ENCODE measurements at places on chromosomes 7 and 10.

DNA sequence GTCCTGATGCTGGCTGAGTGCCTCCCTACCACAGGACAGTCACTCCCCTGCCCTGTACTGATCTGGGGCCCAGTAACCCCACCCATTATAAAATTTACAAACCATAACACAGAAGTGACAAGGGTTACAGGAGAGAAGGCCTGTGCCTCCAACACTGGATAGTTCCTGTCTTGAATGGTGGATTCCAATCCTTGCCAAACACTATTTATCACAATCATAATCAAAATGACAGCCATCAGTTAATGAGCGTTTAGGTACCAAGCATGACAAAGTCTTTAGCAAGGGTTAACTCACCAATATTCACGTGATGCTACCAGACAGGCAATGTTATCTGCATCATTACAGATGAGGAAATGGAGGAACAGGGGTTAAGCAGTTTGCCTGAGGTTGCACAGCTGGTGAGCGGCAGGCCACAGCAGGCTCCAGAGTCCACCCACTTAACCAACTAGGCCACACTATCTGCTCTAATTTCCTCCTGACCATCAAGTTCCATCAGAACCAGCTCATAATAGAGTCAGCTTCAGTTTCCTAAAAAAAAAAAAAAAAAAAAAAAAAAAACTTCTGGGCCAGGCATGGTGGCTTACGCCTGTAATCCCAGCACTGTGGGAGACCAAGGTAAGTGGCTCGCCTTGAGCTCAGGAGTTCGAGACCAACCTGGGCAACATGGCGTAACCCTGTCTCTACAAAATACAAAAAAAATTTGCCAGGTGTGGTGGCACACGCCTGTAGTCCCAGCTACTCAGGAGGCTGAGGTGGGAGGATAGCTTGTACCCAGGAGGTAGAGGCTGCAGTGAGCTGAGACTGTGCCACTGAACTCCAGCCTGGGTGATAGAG is 14.2 kb downstream of the PDLIM1 start:
- DNase-seq, result no peak

DNA sequence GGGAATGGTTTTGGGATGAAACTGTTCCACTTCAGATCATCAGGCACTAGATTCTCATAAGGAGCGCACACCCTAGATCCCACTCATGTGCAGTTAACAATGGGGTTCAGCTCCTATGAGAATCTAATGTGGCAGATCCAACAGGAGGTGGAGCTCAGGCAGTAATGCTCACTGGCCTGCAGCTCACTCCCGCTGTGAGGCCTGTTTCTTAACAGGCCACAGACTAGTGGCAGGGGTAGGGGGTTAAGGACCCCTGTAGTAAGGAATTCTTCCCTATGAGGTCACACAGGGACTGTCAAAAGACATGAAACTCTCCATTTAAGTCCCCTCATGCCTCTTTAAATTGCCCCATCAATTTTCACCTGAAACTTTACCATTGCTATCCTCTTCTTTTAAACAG is 8.0 kb downstream of the HGF start:
- no peak for DNase-seq

DNA sequence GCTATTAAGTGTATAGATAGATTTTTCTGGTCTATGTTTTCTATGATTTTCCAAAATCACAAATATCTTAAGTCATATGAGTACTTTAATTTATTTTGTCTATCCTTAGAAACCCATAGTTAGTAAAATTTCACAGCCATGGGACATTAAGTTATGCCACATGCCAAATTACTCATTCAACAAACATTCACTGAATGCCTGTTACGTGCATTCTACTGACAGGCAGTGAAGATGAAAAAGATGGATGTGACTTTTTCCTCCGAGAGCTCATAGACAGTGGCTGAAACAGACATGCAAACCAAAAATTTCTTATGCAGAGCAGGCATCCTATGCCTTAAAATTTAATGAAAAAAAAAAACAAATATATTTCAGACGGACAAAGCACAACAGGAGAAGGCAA is 84.9 kb downstream of the CHRM2 start:
- DNase-seq, result no peak

DNA sequence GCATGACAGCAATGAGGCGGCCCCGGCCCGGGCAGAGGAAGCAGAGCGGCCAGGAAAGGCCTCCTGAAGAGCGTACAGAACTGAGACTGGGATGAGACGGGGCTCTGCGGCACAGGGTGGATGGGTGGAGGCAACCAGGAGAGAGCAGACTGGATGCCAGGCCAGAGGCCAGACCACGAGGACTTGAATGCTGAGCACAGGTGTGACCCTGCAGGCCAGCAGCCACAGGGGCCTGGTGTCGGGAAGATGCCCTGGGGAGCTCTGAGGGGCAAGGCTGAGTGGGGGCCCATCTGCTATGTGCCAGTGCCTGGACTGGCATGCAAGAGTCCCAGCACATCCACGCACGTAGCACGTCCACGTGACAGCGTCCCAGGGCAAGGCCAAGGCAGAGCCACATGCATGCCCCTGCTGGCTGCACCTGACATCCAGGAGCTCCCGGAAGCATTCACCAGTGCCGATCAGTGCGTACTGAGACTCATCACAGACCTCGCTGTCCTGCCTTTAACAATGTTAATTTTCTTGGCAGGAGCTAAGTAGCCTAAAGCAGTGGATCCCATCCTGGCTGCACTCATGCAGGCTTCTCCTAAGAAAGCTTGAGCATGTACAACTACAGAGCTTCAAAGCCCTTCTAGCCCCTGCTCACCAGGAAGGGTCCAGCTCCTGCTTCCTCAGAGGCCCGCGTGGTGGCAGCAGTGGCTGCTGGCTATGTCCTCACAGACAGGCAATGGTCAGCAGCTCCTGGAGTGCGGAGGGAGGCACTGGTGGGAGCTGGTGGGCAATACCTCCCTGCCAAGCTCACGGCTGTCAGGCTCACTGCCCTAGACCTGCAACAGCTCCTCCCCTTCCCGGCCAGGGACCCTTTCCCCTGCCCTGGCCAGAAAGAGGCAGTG is 18.0 kb downstream of the GRID1 start:
- no peak for DNase-seq

- no peak for DNase-seq
Observed at GRCh38 chr7:91235211-91235832, 28.9 kb upstream of the FZD1 start.

- DNase-seq, result no peak
Observed at GRCh38 chr10:86368046-86368445, 1.5 kb upstream of the GRID1 start.

GRCh38 chr10:131817866-131818509 is 82.8 kb upstream of the PPP2R2D start:
- DNase-seq, result no peak

DNA sequence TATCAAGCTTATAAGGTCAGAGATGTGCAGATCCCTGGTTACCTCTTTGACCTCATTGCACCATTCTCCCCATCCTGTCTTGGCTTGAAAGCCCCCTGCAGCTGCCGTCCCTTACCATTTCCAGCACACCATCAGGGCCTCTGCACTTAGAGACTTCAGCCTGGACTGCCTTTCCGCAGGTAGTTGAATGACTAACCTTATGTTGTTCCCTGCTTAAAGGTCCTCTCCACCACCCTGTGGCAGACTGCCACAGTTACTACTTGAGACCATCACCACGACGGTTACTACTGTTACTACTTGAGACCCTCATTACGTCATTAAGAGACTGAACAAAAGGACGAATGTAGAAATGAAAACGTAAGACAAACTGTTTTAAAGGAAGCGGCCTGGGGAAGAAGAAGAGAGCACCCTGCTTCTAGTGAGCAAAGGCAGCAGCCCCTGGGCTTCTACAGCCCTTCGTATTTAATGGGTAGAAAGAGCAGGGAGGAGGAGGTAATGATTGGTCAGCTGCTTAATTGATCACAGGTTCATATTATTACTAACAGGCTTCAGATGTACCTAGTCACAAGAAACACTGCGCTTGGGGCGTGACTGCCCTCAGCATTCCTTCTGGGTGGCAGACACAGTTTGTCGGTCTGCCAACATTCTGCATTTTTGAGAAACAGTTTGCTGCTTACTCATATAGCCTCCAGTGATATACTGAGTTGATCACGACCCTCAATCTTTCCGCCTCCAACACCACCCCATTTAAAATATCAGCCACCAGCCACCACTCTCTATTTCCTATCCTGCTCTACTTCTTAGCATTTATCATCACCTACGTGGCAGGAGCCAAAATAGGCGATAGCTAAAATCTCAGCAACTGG is 74.1 kb upstream of the PARD3 start:
- DNase-seq, result no peak

GRCh38 chr7:127730658-127731276 is 78.8 kb downstream of the SND1 start:
- no peak for DNase-seq

DNA sequence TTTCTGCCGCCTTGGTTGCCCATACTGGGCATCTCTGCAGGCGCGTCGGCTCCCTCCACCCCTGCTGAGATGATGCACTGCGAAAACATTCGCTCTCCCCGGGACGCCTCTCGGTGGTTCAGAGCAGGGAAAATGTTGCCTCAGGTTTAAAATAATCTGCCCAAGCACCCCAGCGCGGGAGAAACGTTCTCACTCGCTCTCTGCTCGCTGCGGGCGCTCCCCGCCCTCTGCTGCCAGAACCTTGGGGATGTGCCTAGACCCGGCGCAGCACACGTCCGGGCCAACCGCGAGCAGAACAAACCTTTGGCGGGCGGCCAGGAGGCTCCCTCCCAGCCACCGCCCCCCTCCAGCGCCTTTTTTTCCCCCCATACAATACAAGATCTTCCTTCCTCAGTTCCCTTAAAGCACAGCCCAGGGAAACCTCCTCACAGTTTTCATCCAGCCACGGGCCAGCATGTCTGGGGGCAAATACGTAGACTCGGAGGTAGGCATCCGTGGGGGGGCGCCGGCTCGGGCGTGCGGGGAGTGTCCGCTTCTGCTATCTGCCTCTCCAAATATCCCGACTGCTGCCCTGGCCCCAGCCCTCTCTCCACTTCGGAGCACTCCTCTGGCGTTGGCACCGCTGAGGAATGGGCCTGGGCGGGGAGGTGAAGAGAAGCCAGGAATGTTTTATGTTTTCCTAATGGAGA is at the start of gene CAV1:
TSS of gene CAV1 (plus strand) at position 428 of the 689 bp plus-strand sequence. CDS start at position 455, 27 bp downstream.
- no peak for DNase-seq

DNA sequence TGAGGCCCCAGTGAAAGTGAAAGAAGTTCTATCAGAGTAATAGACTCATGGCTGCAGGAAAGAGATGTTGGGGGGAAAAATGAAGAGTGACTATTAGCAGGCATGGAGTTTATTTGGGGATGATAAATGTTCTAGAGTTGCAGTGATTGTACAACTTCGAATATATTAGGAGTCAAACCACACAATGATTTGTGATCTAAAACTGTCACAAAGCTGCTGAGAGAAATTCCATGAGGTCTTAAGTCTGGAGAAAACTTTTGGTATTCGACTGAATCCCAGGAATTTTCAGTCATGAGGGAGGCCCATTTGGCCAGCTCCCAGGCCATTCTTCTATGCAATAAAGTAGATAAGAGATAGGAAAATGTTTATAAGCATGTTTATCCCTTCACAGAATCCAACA is 55.9 kb upstream of the UNC5B start:
- no peak for DNase-seq

- DNase-seq, result no peak
Observed at GRCh38 chr10:88668465-88668864, 4.2 kb downstream of the LIPF start.

GRCh38 chr7:3057066-3057420 is 13.4 kb upstream of the CARD11 start:
- no peak for DNase-seq

DNA sequence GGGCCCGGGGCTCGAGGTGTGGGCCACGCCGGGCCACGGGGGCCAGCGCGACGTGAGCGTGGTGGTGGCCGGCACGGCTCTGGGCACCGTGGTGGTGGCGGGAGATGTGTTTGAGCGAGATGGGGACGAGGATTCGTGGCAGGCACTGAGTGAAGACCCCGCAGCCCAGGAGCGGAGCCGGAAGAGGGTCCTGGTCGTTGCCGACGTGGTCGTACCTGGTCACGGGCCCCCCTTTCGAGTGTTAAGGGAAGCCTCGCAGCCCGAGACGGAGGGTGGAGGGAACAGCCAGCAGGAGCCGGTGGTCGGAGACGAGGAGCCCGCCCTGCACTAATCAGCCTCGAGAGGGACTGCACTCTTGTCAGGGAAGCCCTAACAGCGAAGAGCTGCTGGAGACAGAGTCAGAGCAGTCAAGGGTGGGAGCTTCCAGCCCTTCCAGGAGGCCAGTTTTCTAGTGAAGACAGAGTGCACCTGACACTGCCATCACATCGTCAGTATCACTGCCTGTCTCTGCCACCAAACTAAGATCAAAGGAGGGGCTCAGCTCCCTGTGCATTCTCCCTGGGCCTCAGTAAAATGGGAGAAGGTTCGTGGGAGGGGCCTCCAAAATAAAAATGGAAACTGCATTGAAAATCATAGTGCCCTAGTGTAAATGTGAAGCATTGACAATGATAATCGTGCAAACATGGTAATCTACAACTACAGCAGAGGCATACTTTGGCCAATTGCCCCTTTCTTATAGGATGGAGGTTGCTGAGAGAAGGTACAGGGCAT is 1.3 kb downstream of the MBLAC1 start:
- DNase-seq, result no peak

GRCh38 chr7:3310884-3311283 is 9.8 kb downstream of the SDK1 start:
- no peak for DNase-seq

GRCh38 chr7:159136442-159136841 is 8.2 kb downstream of the VIPR2 start:
- DNase-seq, result no peak

- DNase-seq, result no peak
Observed at GRCh38 chr10:16901106-16901505, 83.9 kb upstream of the RSU1 start.

DNA sequence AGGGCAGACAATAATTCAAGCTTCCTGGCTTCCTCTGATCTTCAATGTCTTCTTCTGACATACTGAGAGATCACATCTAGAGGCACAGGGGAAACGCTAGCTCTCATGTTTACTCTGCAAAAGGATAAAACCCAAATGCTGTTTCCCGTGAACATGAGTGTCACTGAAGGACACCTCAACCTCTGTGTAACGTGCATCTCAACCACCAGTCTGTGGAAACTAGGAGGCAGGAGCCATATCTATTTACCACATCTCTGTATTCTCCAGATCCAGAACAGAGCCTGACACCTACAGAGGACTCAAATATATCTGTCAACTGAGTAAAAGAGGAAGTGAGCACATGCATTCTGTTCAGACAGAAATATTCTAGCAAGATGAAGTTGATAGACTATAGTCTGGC is 140.3 kb upstream of the TARP start:
- DNase-seq, result no peak

DNA sequence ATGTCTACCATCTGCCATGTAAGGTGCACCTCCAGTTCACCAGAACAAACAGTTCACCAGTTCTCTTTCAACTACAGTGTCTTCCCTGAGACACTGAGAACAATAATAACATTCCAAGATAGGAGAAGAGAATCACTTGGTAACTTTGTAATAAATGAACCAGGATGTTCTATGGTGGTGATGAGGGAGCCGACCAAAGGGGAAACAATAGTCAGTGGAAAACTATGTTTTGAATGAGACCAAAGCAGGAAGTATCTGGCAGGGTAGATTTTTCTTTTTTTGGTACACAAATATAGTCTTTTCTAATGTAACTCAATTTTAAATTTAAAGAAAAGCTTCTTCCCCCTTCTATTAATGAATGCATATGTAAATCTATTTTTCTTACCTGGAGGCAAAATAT is 20.0 kb downstream of the HYAL4 start:
- DNase-seq, result no peak

GRCh38 chr10:124741281-124741921 is 2.8 kb downstream of the FAM53B start:
- no peak for DNase-seq

All from esophagus squamous epithelium (tissue), 5 donors.